Hematopoietic multipotent progenitor cell treated with erythropoietin and hydrocortisone succinate and interleukin-3 and kit ligand, for 8 days (in vitro differentiated cells): ENCODE measurements at places on chromosomes 2 and 18.

DNA sequence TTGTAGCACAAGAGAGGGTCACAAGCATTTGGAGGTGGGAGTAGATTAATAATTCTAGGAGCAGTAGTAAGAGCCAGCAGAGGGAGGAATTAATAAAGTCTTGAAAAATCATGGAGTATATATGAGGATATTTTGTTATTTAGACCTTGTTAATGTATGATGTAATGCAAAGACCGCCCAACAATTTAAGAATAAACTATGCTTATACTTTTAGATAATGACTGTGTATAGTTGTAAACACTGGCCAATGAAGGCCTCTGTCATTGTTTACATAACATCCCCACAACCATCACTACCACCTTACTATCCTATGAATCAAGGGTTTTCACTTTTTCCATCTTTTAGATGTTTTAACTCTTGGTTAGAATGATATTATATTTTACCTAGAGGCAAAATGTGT lies 37.6 kb downstream of the OSR1 start:
- DNase-seq = no peak

- no peak for DNase-seq
These were observed 193.0 kb upstream of the NETO1 start for GRCh38 chr18:73060666-73061288.

- peak; percentile 37 for DNase-seq
These were observed 8.3 kb upstream of the KLF11 start for GRCh38 chr2:10035053-10035422.

DNA sequence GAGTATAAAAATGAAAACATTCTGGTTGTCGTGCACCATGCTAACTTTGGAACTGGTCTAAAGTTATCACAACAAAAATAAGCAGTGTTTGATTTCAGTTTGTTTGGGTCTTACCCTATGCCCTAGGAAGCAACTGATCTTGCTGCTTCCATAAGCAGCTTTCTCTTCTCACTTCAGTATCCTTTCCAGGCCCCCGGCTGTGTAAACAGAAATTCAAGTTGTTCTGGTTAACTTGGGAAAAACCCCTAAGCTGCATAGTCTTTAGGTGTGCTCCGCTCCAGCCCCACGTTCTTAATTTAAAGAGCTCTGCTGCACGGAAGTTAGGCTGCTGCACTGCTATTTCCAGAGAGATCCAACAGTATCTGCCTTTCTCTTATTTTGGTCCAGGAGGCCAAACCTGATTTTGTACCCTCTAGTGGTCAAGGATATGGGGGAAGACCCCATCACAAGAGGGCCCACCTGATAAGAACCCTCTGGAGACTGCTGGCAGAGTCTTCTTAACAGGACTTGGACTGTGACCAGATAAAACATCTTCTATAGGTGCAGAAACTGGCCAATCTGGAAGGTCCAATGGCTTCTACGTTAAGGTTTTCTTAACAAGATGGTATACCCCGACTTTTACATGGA lies 69.1 kb downstream of the FEZ2 start:
- no peak for DNase-seq

DNA sequence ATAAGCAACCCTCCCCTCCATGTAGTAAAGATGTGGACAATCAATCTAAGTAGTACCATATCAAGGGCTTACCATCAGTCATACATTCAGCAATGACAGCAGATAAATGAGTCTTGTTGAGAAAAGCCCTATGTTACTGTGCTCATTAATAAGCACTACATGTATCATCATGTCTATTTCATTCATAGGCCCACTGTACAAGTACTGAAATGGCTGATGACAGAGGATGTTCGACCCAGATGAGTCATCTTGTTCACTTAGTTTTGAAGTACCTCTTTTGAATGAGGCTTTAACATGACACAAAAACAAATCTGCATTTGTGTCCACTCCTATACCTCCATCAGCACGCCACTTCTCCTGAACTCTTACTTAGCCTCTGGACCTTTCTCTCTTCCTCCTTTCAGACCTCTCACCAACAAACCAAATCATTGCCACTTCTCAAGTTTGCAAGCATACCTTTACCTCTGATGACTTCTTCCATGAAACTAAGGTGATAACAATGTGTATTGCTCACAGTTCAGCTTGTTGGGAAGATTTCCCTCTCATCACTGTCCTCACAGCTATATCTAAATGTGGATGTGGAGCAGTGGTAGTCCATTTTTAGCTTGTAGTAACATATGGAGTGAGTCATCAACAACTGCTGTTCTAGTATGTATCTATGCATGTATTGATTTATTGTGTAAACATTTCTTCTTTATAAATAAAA lies 921.0 kb upstream of the SLC39A10 start:
- no peak for DNase-seq

DNA sequence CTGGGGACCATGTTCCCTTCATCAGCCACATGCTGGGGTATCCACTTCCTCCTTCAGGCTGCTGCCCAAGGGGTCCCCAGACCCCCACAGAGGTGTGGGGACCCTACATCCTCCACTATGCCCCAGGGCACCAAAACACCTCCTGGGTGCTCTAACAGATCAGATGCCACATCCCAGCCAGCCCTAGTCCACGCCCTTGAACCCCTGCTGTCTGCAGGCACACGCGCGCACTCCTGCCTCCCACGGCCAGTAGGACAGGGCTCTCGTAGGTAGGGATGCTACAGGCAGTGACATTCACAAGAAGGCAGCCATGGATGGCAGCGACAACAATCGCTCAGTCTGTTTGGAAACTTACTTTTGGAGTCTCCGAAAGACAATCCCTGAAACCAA lies 3.0 kb upstream of the GPC1 start:
- no peak for DNase-seq

- DNase-seq = no peak
These were observed 22.2 kb downstream of the NFE2L2 start for GRCh38 chr2:177242121-177242987.

DNA sequence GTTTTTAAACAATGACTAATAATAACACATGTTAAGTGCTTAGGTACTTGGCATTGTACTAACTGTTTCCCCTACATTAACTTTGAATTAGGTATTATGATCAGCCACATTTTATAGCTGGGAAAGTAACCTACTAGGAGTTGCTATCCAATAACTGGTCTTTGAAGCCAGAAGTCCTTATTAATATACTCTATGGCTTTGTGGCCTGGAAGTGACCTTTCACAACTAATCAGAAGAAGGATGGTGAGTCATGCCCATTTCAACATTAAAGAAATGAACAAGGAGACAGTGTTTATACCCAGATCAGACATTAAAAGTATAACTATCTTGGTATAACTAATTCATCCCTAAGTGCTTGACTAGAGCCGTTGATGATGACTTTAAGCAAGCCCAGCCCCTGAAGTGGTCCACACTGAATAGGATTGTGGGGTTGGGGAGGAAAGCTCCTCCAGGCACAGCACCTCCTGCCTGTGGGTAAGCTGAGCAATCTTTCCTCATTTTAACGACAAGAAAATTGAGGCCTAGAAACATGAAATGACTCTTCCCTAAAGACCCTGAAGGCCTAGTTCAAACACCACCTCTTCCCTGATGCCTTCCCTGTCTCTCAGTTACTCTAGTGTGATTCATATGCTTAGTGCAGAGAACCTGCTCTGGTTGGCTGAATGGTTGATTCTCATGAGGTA lies 71.6 kb upstream of the RFX8 start:
- no peak for DNase-seq

DNA sequence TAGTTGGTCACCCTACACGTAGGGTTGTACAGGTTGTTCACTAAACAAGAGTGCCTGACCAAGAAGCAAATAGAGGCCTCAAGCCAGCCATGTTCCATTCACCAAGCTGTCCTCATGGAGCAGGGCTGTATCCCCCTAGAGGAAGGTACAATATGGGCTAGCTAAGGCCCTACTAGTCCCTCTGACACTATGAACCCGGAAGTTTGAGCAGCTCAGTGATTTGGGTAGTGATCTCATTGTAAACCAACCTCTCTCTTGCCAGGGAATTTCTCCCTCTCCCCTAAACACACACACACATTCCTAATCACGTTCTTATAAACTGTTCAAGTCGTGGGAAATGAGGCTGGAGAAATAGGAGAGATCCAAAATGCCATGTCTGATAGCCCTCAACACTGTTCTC lies 6.7 kb upstream of the CYS1 start:
- DNase-seq = no peak

DNA sequence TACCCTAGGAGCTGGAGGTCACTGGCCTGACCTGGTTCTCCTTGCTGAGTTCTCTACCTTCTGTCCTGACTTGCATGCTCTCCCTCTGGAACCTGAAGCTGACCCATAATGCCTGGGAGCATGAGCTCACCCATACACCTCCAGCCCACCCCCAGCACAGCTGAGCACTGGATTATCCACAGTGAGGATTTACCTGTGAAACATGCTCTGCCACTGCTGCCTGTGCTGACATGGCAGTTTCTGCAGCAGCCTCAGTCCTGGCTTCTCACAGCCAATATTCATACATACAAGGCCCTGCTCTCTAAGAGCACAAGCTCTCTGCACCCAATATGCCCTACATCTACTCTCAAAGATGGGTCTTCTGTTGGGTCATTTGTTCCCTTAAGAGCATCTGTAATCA lies 5.0 kb downstream of the CXCR2 start:
- no peak for DNase-seq

- DNase-seq = peak; percentile 88
These were observed 5.5 kb downstream of the NHEJ1 start for GRCh38 chr2:219155054-219155644.

DNA sequence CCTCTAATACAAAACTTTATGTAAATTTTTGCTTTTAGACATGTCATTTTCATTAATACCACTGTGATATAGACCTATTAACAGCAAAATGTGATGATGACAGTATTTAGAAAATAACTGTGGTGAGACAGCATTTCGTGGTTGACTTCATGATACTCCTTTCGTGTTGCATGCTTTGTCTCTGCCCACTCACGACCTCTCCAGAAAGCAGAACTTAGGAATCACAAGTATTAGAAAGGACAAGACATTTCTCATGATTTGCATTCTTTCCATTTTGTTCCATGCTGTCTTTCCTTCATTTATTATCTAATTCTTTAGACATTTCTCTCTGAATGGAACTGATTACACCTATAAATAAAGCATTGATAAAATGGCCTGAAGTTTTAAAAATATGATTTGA lies 85.2 kb upstream of the POU3F3 start:
- no peak for DNase-seq

DNA sequence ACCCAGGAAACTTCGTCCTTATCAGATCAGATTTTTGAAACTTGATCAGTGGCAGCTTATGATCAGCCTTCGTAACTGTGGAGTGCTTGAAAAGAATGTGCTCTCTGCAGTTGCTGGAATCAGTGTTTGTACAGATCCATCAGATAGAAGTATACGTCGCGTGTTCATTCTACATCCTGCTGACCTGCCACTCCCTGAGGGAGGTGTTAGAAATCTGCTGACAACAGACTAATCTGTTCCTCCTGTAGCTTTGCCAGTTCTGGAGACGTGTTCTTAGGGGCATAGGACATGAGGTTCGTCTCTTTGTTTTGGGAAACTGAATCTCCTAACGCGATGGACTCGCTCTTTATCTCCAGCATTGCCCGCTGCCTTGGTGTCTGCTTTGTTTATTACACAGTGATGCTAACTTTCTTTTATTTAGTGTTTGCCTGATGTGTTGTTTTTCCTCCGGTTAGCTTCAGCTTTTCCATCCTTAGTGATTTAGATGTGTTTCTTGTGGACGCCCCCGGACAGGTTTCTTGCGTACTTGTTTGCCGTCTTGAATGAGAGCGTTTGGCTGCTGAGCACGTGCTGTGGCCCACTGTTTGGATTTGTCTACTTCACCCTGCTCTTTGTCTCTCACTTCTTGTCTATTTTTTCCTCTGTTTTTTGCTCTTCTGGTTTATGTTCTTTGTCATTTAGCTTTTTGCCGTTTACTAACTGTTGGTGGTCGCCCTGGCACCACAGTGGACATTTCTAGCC lies 17.4 kb upstream of the GAL3ST2 start:
- DNase-seq = peak; percentile 9

- DNase-seq = no peak
These were observed 35.8 kb downstream of the SLC9A4 start for GRCh38 chr2:102508863-102509262.

DNA sequence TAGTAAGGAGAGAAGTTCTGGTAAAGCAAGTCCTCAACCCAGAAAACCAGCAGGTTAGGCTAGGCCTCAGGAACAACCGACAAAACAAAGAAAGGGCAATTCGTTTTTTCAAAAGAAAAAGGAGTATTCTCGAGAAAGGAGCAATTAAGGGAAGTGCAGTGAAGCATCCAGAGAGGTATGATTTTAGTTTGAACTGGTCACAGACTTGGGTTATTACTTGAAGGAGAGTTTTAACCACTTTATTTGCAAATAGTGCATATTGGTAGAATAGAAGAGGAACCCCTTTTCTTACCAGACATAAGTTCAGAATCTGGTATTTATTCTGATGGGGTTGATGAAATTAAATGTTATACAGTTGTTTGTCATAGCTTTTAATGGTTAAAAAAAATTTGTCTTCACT lies 110.0 kb upstream of the GCFC2 start:
- no peak for DNase-seq

DNA sequence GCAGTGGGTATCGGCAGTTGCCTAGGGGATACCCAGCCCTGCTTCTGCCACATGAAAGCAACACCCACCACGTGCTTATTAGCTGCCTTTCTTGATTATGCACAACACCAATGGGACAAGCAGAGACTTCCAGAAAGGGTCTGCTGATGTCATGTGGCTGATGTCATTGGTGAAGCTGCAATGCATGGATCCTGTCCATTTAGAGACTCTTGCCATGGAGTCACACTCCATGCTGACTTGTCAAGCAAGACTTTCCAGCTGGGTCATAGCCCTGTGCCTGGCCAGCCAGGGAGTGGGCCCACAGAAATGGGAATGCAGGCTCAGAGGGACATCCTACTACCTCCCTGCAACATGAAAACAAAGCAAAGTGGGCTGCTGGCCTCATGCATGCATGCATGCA lies 81.8 kb downstream of the VAPA start:
- no peak for DNase-seq

GRCh38 chr2:36704475-36705150 lies 8.1 kb downstream of the VIT start:
- DNase-seq = no peak

GRCh38 chr18:6714010-6714409 lies 15.5 kb upstream of the ARHGAP28 start:
- DNase-seq = no peak

DNA sequence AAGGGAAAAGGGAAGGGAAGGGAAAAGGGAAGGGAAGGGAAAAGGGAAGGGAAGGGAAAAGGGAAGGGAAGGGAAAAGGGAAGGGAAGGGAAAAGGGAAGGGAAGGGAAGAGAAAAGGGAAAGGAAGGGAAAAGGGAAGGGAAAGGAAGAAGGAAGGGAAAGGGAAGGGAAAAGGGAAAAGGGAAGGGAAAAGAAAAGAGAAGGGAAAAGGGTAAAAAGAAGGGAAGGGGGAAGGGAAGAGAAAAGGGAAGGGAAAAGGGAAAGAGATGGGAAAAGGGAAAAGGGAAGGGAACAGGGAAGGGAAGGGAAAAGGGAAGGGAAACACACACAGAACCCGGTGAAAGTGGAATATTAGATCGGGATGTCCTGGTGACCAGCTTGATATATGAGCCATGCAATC lies 40.8 kb downstream of the EIPR1 start:
- no peak for DNase-seq

- no peak for DNase-seq
These were observed 10.5 kb upstream of the KLF7 start for GRCh38 chr2:207176247-207176646.
